ENCODE measurements at places on chromosomes 2 and 18.
A peak's percentile ranks its signal among the peaks of the same experiment; 100 is the strongest.

GRCh38 chr18:12990641-12990966 lies 558 bp upstream of the CEP192 start:
- no peak for DNase-seq

DNA sequence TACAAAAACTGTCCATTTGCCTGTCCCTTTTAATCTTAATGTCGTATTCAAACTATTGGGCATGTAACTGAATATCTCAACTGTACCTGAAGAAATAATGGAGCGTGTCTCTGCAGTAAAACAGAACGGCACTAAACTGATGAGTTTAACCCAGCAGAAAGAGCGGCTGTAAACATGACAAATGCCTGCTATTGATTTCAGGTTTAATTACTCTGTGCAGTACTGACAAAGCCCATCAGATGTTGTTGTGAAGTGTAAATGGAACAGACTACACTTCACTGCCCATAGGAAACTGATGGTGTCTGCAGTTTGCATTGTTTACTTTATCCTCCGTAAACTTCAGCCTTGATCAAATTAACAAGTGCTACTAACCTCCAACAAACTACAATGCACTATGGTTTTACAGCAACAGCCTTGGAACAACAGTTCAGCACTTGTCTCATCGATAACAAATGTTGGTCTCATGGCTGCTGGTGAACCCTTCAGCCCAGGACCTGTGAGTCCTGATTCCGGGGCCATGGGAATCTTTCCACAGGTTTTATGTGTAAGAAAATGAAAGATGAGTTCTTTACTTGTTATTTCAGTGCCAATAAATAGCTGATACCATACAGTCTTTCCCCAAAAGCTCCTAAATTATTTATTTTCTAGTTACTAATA lies 316.5 kb downstream of the CCDC178 start:
- no peak for DNase-seq

DNA sequence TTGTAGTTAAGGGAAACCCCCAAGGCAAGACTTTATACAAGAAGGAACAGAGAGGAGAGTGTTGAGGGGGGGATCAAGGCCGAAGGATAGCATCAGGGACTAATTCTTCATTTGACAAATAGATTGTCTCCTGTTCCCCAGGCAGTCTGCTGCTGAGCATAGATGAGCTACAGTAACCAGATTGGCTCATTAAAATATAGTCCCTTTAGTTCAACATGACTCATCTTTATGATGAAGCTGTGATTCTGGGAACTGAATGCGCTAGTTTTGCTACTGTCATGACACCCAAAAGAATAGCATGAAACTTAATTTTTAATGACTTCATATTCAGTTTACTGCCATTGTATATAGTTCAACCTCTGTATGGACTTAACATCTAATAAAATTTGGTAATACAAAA lies 35.5 kb downstream of the TMEFF2 start:
- DNase-seq = no peak

GRCh38 chr18:49241852-49242251 lies 218.6 kb downstream of the DYM start:
- DNase-seq = no peak

- peak; percentile 63 for DNase-seq
These were observed 365 bp downstream of the CUL3 start for GRCh38 chr2:224584785-224585210.

GRCh38 chr2:47344890-47345589 lies 57.9 kb upstream of the MSH2 start:
- no peak for DNase-seq

DNA sequence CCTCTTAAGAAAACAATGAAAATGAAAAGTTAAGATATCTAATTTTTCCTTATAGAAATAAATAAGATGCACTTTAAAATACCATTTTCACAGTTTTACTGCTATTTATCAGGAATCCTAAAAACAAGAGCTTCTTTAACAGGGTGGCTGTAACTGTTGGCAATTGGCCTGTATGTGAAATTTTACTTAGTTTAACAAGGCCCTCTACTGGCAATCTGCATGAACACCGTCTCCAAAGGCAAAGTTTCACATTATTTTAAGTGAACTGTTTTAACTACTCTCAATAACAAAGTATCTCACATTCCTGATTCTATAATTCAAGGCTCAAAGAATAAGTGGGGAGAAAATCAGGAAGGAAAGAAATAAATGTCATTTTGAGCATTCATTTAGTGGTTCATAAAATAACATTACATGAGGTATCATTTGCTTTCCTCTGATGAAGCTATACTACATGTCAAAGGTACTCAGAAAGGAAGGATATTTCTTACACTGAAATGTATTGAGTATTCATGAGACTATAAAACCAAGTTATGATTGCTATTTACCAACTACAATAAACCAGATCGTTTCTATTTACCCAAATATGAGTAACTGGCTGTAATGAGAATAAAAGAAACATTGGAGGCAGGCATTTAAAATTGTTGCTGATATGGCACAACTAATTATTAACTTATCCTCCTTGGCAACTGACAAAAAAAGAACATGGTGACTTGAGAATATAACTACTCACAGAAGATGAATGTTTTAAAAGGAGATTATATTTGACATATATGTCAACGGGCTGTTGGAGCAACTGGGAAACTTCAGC lies 7.0 kb downstream of the NCKAP5 start:
- no peak for DNase-seq

DNA sequence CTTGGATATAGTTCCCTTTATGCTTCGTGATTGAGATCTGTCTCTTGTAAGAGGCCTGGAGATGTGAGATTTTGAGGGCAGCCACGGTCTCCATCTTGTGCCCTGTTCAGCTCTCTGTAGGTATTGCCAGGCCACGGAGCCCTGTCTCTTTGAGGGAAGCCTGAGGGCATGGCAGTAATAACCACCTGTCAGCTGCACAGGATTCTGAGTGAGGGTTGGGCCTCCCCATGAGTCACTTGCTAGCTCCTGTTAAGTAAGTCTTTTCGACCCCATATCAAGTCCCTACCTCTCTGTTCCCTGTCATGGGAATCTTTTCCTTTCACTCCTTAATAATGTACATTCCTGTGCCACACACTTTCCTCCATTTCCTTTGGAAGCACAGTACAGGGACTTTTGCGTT lies 20.4 kb downstream of the LYPD6B start:
- DNase-seq = no peak

- DNase-seq = no peak
These were observed 119.1 kb downstream of the UXS1 start for GRCh38 chr2:106075048-106075447.

DNA sequence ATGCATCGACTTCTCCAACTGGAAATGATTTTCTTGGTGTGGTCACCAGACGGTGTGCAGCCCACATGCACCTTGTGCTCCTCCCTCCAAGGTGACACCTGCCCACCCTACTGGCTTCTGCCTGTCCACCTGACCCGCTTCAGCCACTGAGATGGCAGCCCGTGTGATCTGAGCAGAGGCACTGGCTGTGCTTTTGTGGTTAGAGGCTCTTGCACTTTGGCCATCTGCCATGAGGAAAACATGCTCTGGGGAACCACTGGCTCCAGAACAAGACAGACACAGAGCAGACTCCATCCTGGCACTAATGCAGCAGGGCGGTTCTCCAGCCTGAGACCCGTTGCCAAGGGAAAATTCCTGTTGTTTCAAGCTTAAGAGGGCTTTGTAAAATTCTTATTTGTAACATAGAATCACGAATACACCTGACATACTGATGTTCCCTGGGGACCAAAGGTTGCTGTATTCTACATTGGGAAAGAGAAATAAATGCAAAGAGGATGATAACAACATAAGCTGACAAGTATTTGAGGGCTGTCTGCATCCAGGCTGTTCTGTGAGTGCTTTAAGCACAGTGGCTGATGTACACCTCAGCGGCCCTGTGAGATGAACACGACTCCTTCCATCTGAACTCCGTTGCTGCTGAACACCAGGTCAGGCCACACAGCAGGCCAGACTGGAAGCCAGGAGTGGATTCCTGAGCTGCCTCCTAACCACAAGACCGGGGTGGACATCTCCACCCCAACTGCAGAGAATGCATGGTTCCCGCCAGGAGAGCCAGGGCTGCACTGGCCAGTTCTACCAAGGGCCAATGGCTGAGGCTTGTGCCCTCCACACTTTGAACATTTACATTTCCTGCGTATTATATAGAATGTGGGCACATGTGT lies 820.4 kb downstream of the GALR1 start:
- DNase-seq = no peak

GRCh38 chr2:137865954-137866540 lies 98.2 kb upstream of the HNMT start:
- peak; percentile 48 for DNase-seq

DNA sequence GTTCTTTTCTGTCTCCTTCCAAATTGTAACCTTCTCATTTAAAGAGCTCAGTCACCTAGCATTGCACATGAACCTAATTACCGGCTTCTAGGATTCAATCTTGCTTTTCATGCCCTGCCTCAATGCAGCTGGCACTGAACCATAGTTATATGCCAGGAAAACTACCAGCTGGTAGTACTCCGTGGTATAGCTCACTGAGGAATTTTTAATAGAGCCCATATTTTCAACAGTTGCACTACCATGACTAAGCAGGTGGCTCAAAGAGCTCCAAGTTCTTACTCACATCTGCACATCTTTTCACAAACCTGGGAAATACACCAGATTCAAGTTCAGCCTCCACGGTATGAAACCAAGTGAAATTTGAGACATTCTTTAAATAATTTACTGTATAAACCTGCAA lies 363.5 kb downstream of the GRB14 start:
- no peak for DNase-seq

- DNase-seq = no peak
These were observed 140.1 kb downstream of the PTGR3 start for GRCh38 chr18:75068682-75069435.

DNA sequence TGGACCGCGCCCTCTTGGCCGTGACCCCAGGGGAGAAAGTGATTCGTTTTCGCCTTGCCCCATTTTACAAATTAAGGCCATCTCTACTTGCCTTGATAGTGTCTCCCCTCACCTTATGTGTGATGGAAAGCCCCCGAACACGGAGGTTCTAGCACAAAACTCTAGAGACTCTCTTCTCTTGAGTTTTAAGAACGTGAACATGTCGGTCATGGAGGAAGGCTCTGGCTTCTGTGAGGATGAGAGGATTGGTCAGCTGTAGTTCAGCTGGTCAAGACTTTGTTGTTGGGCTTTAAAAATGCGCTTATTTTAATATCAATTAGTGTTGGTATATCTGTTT lies 828 bp downstream of the DYNC1I2 start:
- peak; percentile 8 for DNase-seq

- no peak for DNase-seq
These were observed 371.5 kb downstream of the LNPK start for GRCh38 chr2:175630280-175631244.

DNA sequence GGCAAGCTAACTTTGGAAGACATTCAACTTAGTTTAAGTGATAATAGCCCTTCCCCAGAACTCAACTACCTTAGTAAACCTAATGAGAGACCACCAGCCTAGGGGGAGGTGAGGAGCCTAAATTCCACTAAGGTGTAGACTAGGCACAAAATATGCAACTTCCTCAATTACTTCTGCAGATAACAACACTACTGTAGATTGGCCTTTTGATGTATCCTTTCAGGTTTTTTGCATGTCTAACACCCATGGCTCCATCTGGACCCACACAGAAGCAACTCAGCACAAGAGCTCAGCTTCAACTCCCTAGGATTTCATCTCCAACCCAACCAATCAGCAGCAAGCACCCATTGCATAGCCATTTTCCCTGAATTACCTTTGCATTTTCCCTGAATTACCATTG lies 353.3 kb downstream of the AKAIN1 start:
- DNase-seq = no peak

GRCh38 chr18:75409806-75410205 lies 17.7 kb downstream of the SMIM21 start:
- no peak for DNase-seq

GRCh38 chr18:40980171-40980570 lies 974.9 kb upstream of the PIK3C3 start:
- no peak for DNase-seq

DNA sequence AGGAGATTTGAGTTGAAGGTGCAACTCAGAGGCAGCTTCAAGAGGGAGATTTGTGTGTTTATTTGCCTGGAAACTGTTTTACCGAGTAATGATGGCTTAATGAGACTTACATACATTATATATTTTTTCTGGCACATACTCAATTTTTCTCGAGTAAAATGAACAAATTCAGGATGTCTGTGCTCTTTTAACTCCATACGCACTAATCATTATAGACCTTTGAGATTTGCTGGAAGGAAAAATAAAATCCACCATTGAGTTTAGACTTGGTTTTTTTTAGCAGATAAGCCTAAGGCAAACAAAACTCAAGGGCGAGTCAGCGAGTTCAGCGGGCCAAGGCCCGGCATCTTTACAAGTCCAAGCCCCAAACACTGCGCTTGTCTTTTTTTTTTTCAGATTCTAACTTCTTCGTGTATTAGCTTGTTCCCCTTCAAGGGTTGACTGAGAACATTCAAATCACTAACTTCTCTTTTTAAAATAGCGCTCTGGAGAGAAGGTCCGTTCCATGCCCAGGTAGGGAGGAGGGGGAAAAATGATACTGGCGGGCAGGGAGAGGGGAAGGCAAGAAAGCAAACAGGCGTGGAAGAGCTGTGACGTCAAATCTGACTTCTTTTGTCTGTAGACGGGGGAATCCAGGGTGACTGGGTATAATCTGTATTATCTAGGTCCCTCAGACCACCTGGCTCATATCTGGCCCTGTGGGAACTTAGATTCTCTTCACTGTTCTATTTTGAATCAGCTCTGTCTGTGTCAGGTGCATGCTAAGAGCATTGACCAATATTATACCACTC lies 72.7 kb upstream of the MAP3K20 start:
- no peak for DNase-seq

- DNase-seq = no peak
These were observed 27.1 kb upstream of the BARD1 start for GRCh38 chr2:214836568-214836967.

DNA sequence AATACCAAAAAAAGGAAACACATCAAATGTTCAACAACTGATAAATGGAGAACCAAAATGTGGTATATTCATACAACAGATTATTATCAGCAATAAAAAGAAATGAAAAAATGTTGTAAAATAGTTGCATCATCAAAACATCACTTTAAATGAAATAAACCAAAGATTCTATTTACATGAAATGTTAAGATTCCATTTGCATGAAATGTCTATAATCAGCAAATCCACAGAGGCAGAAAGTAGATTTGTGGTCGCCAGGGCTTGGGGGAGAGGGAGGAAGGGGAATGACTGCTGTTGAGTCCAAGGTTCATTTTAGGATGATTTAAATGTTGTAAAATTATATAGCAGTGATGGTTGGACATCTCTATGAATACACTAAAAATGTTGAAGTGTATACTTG lies 181.9 kb downstream of the RTP5 start:
- no peak for DNase-seq

- no peak for DNase-seq
These were observed 716.5 kb upstream of the LRATD1 start for GRCh38 chr2:13916066-13916465.

DNA sequence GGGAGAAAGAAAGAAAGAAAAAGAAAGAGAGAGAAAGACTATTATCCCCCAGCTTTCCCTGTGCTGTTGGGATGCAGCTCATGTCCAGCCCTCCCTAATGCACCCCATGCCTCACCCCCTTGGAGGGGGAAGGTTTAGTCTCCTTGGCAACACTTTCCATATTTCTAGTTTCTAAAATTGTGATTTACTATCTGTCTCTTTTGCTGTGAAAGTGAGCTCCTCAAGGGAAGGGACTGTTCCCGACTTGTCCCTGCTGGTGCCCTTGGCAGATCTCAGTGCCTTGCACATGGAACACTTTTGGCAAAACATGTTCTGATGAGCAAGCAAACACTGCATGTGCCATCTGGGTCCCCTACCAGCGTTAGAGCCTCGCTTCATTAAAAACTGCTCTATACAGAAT lies 11.7 kb upstream of the NAPG start:
- DNase-seq = no peak

GRCh38 chr2:7449298-7449697 lies 532.1 kb downstream of the RNF144A start:
- DNase-seq = no peak

- DNase-seq = no peak
These were observed 21.1 kb downstream of the PCARE start for GRCh38 chr2:29053223-29053622.

All from stimulated activated naive CD8-positive, alpha-beta T cell treated with anti-CD3 and anti-CD28 coated beads, Interleukin-15, Interleukin-2, amounts not matched to agents 100 U/mL and 50 U/mL, for 24 hours (primary cell).